ENCODE measurements at places on chromosomes 7 and 10.

GRCh38 chr7:3592401-3593134 is 291.5 kb downstream of the SDK1 start:
- no peak for DNase-seq

- no peak for DNase-seq
These were observed 340.8 kb upstream of the KLF6 start for GRCh38 chr10:4125776-4126175.

DNA sequence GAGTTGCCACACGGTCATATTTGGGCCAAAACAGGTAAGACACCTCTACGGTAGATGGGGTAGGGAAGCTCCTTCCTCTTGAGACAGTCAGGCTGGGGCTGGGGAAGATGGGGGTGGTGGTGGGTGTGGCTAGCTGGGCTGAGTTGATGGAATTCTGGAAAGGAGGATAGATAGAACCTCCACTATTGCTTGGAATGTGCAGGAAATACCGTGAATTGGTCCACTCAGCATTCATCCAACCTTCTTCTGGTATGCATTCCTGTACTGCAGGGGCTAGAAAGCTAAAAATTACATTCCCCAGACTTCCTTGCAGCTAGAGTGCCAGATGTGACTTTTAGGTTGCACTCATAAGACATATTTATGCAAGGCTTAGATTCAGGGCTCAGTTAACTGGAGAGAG is 24.8 kb downstream of the TLX1 start:
- DNase-seq = no peak

DNA sequence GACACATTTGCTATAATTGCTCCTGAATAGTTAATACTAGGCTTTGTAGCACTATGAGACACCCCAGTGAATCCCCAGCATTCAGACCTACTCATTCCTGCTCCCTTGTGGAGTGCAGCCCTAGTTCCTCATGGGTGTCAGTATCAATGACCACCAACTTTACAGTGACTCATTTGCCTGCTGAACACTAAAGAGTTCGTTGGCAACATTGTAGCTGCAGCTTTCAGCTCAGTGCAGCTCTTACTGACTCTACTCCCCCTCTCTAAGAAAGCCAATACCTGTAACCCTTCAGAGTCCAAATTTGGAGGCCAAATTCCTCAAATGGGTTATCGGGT is 127.1 kb upstream of the MTPN start:
- DNase-seq = no peak

DNA sequence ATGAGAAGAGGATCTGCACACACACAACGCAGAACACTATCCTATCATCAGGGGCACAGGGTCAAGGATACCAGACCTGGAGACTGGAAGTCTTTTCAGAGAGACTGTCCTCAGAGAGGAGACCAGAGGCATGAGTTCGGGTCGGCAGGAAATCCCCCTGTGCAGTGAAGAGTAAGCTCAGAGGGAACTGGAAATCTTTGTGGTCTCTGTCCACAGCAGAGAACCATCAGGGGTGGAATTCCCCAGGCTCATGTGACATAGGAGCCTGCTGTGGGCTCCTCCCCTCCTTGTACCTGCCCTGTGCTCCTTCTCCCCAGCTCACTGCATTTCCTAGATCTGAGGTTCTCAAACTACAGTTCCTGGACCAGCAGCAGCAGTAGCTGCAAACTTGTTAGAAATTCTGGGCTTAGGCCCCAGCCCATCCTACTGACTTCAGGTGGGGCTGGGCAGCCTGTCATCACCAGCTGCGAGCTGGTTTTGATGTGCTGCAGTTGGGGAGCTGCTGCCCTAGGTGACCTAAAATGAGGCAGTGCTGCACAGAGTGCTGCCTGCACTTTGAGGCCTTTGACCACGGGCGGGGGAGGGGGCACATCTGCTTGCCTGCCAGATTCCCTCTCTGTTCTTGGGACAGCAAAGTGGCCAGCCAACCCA is 2.4 kb downstream of the ZMIZ2 start:
- DNase-seq = no peak

- DNase-seq = no peak
These were observed 15.7 kb upstream of the CRYGN start for GRCh38 chr7:151455690-151456089.

GRCh38 chr10:69411476-69411875 is 5.2 kb downstream of the TACR2 start:
- no peak for DNase-seq

- DNase-seq = no peak
These were observed 621.3 kb downstream of the ANKRD7 start for GRCh38 chr7:118845791-118846190.

Measured in activated T-cell treated with anti-CD3 and anti-CD28 coated beads for 1 hour (primary cell).